ENCODE measurements at places on chromosomes 6 and 20. TPM values are rescaled to one million over a fixed set of nuclear protein-coding genes. Genes with fewer than 3 reads are reported as not detected.

DNA sequence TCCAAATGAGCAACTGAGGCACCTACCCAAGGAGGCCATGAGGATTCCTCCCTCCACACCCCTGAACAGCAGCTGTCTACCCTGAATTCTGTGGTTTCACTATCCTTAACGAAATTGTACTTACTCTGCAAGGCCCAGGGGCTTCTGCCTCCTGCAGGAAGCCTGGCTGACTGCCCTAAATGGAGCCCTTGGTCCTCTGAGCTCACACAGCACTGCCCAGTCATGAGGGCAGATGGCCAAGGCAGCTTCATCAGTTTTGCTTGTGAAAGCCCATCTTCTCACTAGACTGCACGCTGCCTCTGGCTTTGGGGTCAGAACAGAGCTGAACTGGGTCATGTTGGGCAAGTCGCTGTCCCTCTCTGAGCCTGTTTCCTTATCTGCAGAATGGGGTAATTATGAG is 26.4 kb upstream of the SIRPA start:
- DNase-seq: no peak
- H3K36me3 ChIP-seq: no peaks in the 10 kb centered on the region
- H3K27me3 ChIP-seq: no peaks in the 10 kb centered on the region
- H3K4me1 ChIP-seq: peaks cover 9% of the 10 kb centered on the region
- H3K4me3 ChIP-seq: no peak overlapping the region
- no peak overlapping the region for H3K27ac ChIP-seq

DNA sequence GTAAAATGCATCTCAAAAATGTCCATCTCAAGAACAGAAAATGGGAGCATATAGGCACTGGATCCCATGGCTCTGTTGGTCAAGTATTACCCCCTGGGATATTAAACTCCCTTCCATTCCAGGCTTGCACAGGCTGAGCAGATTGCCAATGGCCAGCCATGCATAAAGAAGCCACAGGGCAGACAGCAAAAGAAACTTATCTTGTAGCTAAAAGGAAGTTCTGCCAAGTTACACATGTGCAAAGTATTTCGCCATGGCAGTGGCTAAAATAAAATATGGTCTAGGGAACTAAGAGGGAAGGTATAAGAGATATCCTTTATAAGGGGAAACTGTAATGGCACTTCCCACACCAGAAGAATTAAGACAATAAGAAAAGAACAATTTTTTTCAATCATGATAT is 415.6 kb upstream of the BTBD3 start:
- no peaks in the 10 kb centered on the region for H3K36me3 ChIP-seq
- H3K27me3 ChIP-seq: no peaks in the 10 kb centered on the region
- DNase-seq: no peak
- no peak overlapping the region for H3K4me3 ChIP-seq
- no peak overlapping the region for H3K27ac ChIP-seq

DNA sequence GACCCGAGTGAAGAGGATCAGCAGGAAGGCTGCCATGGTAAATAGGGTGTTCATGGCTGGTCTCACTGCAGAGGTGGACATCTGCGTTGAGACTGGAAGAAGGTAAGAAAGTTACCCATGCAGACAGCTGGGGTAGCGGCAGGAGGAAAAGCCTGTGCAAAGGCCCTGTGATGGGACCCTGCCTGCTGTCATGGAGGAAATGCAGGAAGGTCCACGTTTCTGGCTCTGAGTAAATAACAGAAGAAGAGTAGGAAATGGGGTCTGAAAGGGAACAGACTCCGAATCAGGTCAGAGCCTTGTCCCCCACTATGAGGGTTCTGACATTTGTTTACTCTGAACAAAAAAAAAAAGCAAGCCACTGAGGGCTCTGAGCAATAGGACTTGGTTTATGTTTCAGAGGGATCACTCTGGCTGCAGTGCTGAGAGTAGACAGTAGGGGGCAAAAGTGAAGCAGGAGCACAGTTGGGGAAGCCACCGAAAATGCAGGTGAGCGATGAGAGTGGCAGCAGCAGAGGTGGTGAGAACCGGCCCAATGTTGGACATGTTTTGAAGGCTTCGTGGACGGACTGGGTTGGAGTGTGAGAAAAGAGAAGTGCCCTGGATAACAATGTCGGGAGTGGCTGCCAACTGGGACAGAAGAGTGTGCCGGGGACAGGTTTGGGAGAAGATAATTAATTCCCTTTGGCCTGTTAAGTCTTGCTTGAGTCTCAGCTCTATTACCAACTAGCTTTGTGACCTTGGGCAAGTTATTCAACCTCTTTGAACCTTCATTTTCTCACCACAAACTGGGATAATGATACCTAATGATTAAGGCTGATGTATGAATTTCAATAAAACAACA is 57.9 kb upstream of the MAP7 start:
- peak overlapping the region; percentile 76 for H3K27ac ChIP-seq
- H3K36me3 ChIP-seq: no peaks in the 10 kb centered on the region
- no peak for DNase-seq
- H3K4me1 ChIP-seq: peaks cover 41% of the 10 kb centered on the region
- no peaks in the 10 kb centered on the region for H3K27me3 ChIP-seq
- no peak overlapping the region for H3K4me3 ChIP-seq

- no peaks in the 10 kb centered on the region for H3K36me3 ChIP-seq
- H3K4me1 ChIP-seq: peaks cover 8% of the 10 kb centered on the region
- H3K4me3 ChIP-seq: peak overlapping the region; percentile 80
- H3K27ac ChIP-seq: no peak overlapping the region
- H3K27me3 ChIP-seq: no peaks in the 10 kb centered on the region
Measured at GRCh38 chr6:26576407-26576843, 20.3 kb upstream of the ABT1 start.

DNA sequence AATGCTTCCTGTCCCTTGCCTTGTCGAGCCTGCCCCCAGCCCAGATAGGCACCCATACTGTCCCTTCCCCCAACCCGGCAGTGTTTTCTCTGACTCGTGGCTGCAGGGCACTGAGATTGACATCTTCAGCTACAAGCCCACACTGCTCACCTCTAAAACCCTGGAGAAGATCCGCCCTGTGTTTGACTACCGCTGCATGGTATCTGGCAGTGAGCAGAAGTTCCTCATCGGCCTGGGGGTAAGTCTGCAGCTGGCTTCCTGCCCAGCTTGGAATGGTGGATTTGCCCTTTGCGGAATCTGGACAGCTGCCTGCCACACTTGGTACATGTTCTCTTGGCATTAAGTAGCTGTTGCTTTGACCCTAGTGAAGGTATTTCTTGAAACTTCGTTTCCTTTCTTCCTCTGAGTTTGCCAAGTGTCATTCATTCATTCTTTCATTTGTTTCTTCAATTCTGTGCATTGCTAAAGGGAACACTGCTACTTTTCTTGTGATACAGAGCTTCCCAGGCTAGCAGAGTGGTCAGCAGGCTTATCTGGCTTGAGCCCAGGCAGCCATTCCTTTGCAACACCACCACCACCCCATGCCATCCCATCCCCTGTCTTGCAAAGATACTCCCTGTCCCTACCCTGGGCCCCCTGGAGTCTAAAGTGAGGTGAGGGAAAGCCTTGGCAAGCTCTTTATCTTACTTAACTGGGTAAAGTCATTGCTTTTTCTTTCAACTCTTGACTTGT is 26.2 kb downstream of the CCDC167 start:
- no peak overlapping the region for H3K27ac ChIP-seq
- peaks cover 66% of the 10 kb centered on the region for H3K36me3 ChIP-seq
- H3K4me1 ChIP-seq: no peaks in the 10 kb centered on the region

DNA sequence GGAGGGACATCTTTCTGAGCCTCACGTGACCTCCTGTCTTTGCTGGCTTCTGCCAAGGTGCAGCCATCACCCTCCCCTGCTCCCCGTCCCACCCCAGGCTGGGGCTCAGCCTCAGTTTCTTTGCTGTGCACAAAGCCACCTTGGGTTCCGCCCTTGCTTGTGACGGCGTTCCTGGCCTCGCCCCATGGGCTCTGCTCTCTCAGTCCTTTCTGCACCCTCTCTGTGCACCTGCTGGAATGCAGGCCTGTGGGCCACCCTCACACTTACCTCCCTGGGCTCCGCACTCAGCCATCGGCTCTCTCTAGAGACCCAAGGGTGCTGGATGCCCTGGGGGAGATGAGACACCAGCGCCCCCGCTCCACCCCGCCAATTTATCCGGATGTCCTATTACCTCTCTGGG is 28.3 kb downstream of the BANF2 start:
- H3K4me1 ChIP-seq: no peaks in the 10 kb centered on the region
- no peak for DNase-seq
- H3K36me3 ChIP-seq: no peaks in the 10 kb centered on the region
- H3K4me3 ChIP-seq: no peak overlapping the region

GRCh38 chr6:154232013-154232910 is 124.3 kb downstream of the IPCEF1 start:
- H3K4me1 ChIP-seq: no peaks in the 10 kb centered on the region
- no peak overlapping the region for H3K27ac ChIP-seq
- peak; percentile 65 for DNase-seq
- H3K27me3 ChIP-seq: no peaks in the 10 kb centered on the region
- H3K4me3 ChIP-seq: no peak overlapping the region

Gene TFAP2A
- 0.36 TPM for total RNA-seq

Gene RAMACL
- 3.3 TPM for total RNA-seq

Gene PDE10A
- 3.3 TPM for total RNA-seq

Gene MAPK13
- 4.3 TPM for total RNA-seq
